ENCODE measurements at places on chromosomes 1 and 21.

- no peak for DNase-seq
Measured at GRCh38 chr1:208606959-208607358, 362.8 kb upstream of the PLXNA2 start.

- no peak for DNase-seq
Measured at GRCh38 chr1:84643183-84643582, 47.1 kb downstream of the SSX2IP start.

DNA sequence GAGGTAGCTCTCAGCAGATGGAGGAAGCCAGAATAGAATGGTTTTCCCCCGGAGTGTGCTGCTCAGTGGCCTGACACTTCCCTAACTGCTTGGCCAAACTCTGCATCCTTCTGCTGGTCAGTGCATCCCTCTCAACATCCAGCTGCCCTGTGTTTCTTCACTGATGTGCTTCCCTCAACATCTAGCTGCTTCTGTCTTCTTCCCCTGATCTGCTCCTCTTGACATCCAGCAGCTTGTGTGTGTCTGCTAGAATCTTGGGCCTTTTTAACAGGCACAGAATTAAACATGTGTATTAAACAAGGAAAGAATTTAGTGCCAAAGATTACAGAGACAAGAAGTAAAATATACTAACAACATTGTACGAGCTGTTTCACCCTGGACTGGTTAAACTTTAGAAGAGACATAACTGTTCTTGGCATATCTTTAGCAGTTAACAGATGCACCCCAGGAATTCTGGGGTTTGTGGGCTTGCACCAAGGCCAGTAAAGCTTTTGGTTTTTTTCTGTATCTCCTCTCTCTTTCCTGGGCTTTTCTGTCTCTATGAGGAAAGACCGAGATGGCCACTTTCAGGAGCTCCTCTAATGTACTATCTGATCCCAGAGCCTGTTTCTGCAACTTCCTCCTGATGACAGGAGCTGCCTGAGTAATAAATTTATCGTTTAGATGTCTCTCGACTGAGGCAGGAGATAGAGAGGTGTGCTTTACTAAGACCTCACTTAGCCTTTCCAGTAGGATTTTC is 34.8 kb upstream of the HSD3B1 start:
- no peak for DNase-seq

DNA sequence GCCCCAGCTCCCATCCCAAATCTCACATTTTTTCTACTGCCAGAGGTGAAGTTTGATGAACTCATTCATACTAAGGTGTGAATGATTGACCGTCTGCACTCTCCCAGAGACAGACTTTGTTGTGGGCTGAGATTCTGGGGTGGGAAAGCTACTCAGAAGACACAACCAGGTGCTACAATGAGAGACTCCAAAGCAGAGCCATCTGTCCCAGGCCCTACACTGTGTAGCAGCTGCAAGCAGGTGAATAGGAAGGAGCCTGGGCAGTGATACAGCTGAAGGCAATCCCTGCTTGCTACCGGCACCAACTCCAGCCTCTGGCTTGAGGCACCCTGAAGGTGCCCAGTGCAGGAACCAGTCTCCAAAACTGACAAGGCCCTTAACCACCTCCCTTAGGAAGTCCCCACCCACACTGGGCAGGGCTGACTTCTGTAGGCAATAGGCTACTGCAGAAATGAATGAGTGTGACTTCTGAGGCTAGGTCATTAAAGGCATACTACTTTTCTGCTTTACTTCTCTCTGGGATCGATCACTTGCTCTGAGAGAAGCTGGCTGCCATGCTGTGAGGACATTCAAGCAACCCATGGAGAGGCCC is 79.7 kb upstream of the RUNX3 start:
- DNase-seq: no peak

DNA sequence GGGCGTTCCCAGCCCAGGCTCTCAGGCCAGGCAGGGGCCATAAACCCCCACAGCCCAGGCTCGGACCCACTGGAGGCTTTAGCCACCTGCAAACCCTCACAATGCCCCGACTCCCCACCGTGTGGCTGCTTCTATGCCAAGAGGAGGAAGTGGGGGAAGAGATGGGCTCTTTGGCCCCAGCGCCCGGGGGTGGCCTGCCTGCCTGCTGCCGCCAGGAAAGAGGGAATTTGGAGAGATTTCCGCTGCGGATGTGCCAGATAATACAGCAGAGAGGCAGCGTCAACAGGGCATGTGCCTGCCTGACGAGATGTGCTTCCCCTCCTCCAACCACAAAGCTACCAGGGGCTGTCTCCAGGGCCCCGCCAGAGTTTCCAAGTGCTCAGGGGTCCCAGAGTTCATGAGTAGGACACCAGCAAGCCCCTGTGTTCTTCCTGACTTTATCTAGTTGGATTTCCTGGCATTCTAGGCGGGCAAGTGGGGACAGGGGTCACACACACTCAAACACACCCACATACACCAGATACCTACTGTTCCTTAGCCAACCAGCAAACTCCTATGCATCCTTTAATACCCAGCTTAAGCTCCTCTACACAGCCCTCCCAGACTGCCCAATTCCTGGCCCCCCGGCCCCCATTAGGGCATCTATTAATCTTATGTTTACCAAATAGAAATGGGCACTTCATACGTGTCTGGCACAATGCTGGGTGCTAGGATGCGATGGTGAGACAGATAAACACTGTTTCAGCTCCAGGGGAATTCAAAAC is 14.1 kb downstream of the EPHA2 start:
- no peak for DNase-seq

DNA sequence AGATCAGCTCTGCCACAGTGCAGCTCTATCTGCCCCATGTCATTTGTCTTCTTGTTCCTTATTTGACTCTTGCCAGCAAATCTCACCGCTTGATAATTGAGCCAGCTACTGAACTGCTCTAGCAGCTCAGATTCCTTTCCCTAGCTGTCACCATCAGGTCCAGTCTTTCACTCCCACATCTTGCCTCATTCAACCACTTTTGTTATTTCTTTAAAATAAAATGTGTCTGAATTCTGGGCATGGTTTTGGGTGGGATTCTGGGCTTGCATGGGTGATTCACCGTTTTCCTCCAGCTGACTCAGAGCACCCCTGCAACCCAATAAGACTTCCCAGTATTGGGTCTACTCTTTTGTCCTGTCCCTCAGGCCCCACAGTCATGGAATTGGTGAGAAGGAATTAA is 215.7 kb downstream of the DSCAM start:
- DNase-seq: no peak

GRCh38 chr1:88647249-88647645 is 36.8 kb upstream of the PKN2 start:
- DNase-seq: peak; percentile 19

GRCh38 chr1:215777370-215777925 is 210.3 kb downstream of the KCTD3 start:
- DNase-seq: peak; percentile 2

GRCh38 chr1:235415008-235415904 is 48.0 kb downstream of the TBCE start:
- peak; percentile 89 for DNase-seq

DNA sequence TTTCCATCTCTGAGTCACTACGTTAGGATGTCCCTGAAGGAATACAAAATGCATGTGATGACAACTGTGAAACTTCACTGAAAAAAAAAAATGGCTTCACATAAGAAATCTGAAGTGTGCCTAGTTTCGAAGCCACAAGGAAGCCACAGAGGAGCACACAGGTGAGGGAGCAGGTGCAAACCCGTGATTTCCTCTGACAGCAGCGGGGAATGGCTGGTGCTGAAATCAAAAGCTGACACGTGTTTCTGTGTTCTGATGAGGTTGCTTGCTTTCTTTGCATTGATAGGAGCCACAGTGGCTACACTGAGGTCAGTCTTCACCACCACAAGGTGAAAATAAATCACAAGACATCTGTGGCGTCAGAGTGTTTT is 105.7 kb upstream of the TLR5 start:
- DNase-seq: no peak

DNA sequence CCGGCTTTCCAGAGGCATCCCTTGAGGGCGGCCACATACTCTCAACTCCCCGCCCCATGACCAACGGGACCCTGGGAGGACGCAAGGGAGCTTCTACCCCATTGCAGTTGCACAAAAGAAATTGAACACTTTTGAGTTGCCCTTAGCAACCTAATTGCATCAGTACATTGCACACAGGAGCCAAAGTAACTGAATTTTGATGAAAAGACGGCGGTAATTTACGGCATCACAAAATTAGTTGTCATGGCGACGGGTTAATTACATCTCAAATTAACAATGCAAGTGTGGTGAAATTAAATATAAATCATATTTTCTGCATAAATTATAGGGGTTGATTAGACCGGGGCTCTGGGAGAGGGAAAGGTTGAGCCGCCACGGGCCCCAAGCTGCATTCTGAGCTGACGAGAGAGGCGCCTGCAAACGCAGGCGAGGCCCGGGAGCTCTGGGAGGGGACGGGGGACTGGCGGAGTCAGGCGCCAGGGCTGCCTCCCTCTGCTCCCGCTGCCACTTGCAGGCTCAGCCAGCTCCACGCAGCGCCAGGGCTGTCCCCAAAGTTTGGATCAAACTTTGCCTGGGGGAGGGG is 61.4 kb downstream of the CASZ1 start:
- DNase-seq: no peak

- no peak for DNase-seq
Measured at GRCh38 chr1:159279773-159280172, 22.4 kb upstream of the FCER1A start.

GRCh38 chr21:45280969-45281368 is 6.7 kb downstream of the POFUT2 start:
- no peak for DNase-seq

GRCh38 chr1:51058858-51059257 is 43.2 kb upstream of the C1orf185 start:
- DNase-seq: peak; percentile 29

- DNase-seq: no peak
Measured at GRCh38 chr1:184472136-184472535, 85.3 kb downstream of the C1orf21 start.

DNA sequence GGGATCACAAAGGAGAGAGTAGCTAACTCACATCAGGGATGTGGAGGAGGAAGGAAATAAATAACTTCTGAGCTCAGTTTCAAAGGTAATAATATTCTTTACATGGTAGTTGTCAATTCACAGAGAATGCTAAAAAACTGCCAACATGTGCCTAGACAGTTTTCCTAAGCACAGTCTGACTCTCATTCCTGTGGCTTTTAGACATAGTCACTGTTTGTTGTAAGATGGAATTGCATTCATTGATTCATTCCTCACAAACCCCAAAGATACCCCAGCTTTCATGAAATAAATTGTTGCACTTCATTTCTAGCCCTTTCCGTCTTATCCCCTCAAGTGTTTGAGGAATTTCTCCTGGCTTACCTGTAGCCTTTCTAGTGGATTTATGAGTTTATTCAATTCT is 263.9 kb downstream of the NTNG1 start:
- DNase-seq: no peak

DNA sequence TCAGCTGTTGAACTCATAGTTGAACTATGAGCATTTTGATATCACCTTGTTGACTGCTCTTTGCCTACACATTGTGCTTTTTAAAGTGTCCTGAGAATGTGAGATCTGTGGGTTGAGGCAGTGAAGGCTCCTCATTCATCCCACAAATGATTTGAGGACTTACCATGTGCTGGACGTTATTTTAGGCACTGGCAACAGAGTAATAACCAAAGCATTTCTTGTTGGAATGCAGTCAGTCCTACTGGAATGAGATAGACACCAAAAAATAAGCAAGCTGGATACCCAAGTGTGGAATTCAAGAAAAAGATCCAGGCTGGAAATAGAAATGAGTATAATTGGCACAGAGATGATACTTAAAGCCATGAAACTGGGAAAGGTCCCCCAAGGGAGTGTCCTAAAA is 73.4 kb downstream of the ZP4 start:
- DNase-seq: no peak

DNA sequence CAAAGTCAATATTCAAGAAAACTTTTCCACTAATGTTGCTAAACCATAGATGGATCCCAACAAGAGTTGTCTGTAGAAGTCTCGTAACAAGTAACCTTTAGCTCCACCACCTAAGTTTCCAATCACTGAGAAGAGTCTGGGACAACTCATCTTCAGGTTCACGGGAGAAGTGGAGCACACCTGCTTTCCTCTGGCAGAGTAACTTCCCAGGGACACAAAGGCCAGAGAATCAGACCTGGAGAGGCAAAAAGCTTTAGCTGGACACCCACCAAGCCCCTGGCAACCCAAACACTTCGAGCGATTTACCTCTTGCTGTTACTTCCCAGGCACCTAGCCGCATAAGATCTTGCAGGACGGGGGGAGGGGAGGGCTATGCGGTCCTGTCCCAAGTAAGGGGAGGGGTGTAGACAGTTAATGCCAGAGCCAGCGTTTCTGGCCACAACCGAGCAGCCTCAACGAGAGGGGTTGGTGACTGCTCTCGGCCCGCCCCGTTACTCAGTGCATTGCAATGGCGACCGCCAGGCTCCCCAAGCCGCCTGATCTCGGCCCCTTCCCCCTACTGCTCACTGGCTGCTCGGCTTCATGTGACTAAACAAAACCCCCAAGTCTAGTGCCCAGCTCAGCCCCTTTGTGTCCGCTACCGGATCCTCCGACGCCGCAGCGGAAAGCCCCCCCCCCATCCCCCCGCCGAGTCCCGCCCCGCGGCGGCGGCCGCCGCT is 709 bp downstream of the ZNF644 start:
- DNase-seq: peak; percentile 84

GRCh38 chr1:13756557-13757315 is 56.7 kb downstream of the PRDM2 start:
- DNase-seq: no peak

GRCh38 chr1:66503841-66504470 is 30.0 kb upstream of the SGIP1 start:
- peak; percentile 79 for DNase-seq

DNA sequence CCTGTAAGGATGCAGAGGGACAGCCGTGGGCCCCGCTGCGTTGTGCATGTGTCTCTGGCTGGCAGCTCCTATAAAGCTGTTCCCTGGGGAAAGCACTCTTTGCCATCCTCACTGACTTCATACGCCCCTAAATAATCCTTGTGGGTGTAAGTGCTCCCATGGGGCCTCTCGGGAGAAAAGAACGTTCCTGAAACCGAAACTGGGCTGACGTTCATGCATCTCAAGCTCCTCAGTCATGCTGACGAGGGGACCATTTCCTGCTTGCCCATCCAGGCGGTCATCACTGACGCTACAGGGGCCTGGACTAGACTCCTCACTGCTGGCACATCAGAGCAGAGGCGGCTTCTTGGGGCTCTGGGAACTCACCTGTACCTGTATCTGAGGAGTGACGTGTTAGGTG is 73.1 kb upstream of the USP24 start:
- DNase-seq: no peak

DNA sequence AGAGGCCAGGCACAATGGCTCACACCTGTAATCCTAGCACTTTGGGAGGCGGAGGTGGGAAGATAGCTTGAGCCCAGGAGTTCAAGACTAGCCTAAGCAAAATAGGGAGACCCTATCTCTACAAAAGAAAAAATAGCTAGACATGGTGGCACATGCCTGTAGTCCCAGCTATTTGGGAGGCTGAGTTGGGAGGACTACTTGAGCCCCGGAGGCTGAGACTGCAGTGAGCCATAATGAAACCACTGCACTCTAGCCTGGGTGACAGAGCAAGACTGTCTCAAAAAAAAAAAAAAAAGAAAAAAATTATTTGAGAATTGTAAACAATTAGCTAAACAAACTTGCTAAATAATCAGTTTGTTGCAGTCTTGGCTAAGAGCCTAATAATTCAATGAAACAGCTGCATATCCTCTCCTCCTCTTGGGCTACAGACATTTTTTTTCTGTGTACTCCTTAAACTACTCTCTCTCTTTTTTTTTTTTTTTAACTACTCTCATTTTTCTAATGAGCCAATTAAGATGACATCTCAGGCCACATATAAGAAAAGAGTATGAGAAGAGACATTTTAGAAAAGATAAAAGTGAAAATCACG is 10.5 kb upstream of the DNAJB4 start:
- no peak for DNase-seq

- DNase-seq: no peak
Measured at GRCh38 chr1:42003433-42003832, 84.7 kb upstream of the HIVEP3 start.

- peak; percentile 70 for DNase-seq
Measured at GRCh38 chr1:229229137-229229720, 41.7 kb upstream of the RAB4A start.
